ENCODE measurements at places on chromosomes 5 and 9.

GRCh38 chr5:141822144-141822543 is 56.1 kb downstream of the PCDH1 start:
- no peak for DNase-seq

GRCh38 chr5:179330186-179330900 is 14.9 kb downstream of the ADAMTS2 start:
- DNase-seq: no peak

- no peak for DNase-seq
Observed at GRCh38 chr5:160921423-160922285, 69.6 kb upstream of the ATP10B start.

DNA sequence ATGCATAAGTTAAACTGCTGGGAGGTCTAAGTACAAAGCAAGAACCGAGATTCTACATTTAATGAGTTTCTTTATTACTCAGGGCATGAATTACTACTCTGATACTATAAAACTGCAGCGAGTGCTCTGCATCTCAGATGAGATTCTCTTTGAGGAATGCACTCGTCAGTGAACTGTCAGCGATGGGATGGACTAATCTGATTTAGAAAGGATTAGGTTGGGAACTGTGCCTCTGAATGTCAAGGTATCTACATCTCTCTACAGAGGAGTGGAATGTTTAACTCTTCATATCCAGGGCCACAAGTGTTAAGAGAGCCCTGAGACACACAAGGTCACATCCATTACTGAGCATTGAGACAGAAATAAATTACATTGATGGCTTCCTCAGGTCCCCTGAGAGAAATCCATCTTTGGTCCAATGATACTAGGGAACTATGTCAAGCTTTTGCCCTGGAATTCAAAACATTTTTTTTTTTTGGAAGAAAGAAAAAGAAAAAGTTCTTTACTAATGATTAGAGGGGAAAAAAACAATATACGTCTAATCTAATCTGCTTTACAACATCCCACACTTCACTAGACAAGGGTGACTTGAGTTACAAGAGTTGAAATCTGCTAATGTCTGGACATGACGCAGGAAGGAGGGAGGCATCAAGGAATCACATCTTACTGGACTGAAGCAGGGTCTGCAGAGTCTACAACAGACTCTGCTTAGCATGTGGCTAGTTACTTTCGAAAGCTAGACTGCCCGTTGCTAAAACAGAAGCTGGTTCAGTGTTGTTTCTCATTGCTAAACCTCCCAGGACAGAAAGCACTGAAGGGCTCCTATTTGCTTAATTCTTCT is 270.0 kb upstream of the TLE4 start:
- no peak for DNase-seq

GRCh38 chr5:139552893-139553575 is 8.1 kb upstream of the UBE2D2 start:
- DNase-seq: no peak
